Activated CD4-positive, CD25-positive, alpha-beta regulatory T cell (primary cell): ENCODE measurements at places on chromosomes 7 and 10.

DNA sequence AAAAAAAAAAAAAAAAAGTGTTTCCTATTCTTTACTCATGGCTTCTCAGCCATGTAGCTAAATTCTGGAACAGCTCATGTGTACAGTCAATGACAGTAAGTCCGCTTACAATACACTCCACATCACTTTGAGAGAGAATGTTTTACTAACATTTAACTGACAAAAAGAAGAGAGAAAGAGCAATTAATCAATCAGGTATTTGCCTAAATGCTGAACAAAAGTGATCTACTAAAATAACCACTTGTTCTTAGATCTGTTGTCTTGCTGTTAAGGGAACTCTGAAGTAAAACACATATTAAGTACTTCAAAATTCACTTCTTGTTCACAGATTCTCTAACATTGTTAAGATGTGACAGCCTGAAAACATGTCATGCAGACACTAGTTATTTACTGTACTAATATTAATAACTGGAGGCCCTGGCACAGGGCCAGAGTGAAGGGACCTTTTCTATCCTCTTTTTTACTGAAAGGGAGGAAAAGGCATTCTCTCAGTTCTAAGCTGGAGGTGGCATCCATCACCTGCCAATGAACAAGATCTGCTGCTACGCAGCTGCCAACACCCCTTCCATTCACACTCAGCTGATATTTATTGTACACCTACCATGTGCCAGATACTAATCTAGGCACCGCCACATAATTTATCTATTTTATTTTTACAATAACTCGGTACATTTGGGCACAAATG is 72.6 kb downstream of the AHR start:
- no peak for DNase-seq

DNA sequence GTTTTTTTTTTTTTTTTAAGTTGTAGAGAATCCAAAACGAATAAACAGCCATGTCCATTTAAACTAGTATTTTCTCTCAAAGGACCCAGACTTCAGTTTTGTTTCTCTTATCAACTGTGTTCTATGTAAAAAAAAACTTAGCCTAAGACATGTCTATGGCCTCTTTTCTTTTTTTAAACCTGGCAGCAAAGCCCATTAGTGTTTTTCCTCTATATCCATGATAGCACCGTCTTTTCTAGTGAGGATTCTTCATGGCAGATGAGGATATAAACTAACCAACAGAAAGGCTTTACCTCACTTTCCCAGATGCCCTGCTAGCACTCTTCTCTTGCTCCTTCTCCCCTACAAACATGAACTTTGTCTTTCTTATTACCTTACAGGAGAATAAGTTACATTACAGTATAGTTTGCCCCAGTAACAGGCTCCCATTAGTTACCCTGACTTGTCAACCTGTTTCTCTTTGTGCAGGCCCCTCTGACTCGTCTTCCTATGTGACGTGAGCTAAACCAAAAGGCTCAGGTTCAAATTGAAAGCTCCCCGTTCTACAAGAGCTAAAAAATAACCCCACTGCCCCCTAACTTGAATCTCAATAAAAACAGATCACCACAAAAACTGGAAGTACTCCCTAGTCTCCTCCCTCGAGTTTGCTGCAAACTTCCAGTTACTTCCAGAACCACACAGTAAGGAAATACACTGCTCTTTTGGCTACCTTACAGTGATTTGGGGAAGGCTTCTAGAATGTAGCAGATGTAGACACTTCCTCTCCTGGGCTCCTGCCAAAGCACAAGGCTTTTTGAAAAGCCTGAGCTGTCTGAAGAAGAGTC is 20.1 kb downstream of the P4HA1 start:
- no peak for DNase-seq

- DNase-seq: no peak
These were observed 8.2 kb downstream of the RASGEF1A start for GRCh38 chr10:43258562-43259212.

- no peak for DNase-seq
These were observed 52.5 kb upstream of the CAMK2B start for GRCh38 chr7:44377681-44378421.

GRCh38 chr10:68047554-68048327 is 27.3 kb downstream of the HERC4 start:
- no peak for DNase-seq

DNA sequence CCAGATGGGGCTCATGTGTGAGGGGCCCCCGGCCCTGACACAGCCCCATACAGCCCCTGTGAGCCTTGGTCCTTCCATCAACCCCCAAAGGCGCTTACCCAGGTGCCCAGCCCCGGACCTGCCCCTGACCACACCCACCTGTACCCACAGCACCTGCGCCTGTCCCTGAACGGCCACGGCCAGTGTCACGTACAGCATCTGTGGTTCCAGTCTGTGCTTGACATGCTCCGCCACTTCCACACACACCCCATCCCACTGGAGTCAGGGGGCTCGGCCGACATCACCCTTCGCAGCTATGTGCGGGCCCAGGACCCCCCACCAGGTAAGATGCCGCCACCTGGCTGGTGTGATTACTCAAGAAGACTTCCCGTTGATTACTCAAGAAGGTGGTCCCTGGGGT is 33.5 kb downstream of the SH2B2 start:
- no peak for DNase-seq

GRCh38 chr10:57696641-57697040 is 571.1 kb downstream of the IPMK start:
- no peak for DNase-seq

DNA sequence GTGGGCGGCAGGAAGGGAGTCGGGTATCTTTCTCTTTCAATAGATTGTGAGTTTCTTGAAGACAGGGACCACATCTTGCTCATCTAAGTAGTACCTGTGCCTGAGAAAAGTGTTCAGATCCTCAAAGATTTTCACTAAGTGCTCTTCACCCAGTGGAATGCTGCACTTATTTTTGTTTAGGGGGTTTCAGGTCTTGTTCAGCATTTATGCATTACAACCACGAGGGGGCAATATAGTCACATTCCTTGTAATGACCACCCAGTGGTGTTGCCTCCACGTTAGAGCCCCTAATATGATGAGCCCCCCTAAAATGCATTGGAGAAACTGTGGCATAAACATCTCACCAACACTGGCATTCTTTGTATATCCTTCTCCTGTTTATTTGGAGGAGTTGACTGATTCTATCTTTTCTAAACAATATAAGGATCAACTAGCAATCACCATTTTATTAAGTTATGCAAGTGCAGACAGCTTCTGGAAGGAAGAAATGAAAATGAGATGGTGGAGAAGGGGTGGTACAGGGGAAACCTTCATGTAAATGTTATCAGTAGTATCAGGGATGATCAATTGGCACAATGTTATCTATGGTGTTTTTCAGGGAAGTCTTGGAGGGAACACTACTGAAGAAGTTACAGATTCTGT is 3.1 kb upstream of the PAPSS2 start:
- no peak for DNase-seq

DNA sequence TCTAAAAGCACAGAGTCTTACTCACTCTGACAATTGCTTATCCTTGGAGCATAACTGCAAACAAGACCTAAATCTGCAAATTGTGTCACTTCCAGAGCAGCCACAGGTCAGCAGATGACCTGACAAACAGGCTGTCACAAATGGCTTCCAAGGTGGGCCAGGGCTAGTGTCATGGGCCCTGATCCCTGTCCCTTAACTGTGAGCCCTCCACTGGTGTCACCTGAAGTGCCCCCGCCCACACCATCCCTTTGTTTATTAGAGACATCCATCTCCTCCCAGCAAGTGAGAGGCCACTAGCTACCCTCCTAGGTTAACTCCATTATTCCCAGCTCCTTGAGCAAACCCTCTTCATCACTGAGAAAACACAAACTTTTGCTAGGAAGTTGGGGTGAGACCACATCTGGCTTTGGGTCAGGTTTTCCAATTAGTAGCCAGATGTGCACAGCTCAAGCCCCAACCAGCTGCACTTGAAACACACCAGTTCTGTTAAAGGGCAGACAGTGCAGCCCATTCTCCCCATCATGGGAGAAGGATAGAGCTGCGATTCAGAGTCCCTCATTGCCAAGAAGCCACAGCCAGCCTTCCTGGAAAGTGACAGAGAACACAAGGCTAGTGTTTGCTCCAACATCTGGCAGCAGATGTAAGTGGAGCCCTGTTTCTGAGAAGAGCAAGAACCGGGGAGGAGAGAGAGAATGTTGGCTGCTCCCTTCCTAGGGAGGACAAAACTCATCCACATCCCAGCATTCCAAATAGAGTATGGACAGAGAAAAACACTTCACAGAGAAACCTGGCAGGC is 75.7 kb upstream of the NANOS1 start:
- DNase-seq: no peak

DNA sequence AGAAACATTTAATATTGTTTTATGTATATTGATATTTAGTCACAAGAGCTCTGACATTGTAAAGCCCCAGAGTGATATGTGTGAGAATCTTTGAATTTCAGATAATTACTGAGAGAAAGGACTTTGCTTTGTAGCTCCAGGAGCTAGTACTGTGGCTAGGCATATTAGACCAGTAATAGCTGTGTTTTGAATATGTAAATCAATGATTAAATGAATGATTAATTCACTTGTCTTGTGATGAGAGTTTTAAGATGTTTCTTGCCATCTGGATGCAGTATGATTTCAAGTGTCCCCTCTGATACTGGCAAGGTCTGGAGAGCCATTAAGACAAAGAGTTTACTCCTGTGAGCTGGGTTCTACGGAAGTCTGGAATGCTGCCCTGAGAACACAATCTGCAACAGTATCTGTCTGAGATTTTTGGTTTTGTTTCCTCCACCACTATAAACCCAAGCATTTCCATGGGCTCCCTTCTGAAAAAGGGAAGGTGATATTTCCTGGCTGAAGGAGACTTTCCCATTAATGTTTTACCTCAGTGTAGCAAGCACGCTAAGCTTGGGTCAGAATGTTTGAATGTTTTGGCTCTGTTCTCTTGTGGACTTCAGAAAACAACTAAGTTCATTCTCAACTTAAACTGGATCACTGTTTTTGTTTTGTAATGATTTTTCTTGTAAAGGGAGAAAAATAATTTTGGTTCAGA is 61.3 kb upstream of the BICC1 start:
- DNase-seq: no peak

GRCh38 chr10:129385600-129385999 is 81.4 kb upstream of the MGMT start:
- DNase-seq: no peak

DNA sequence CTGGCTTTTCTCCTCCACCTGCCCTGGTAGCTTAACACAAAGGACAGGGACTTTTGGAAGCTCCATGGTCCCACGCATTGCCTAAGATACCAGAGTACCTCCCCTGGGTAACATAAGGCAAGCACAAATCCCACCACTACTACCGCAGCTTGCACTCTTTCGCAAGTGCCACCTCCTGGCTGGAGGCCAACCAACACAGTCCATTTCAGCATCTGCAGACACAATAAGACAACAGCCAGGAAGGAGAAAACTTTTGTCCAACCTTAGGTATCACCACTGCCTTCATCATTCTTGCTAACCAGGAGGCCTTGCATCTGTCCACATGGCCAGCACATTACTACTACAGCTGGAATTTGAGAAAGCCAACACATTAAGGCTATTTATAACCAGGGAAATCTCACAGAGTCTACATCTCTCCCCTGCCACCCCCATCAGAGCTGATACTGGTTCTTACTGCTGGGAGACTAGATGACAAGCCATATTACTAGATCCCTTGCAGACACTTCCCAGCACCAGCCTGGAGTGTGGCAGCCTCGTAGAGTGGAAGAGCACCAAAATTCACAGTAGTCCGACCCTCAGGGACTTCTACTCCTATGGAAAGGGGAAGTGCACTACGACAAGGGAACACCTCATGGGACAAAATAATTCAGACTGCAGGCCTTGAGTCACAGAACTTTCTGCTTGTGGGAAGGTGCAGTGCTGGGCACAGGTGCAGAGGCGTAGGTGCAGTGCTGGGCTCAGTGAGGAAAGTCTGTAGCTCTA is 39.8 kb upstream of the CDK13 start:
- no peak for DNase-seq

DNA sequence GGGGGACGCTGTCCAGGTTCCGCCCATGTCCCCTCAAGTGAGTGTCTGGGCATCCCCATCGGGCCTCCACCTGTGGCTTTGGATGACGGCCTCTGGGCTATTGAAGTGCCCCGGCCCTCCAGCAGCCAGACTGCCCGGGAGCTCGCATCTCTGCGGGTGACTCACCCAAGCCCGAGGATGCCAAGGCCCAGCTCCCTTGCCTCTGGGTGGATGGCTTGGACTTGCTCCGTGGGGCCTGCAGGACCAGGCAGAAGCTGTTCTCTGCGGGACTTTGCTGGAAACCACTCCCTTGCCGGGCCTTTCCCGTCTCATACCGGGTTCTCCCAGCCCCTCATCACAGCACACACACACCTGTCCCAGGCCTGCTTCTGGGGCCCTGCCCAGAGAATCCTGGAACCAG is 22.4 kb downstream of the DPYSL4 start:
- no peak for DNase-seq

DNA sequence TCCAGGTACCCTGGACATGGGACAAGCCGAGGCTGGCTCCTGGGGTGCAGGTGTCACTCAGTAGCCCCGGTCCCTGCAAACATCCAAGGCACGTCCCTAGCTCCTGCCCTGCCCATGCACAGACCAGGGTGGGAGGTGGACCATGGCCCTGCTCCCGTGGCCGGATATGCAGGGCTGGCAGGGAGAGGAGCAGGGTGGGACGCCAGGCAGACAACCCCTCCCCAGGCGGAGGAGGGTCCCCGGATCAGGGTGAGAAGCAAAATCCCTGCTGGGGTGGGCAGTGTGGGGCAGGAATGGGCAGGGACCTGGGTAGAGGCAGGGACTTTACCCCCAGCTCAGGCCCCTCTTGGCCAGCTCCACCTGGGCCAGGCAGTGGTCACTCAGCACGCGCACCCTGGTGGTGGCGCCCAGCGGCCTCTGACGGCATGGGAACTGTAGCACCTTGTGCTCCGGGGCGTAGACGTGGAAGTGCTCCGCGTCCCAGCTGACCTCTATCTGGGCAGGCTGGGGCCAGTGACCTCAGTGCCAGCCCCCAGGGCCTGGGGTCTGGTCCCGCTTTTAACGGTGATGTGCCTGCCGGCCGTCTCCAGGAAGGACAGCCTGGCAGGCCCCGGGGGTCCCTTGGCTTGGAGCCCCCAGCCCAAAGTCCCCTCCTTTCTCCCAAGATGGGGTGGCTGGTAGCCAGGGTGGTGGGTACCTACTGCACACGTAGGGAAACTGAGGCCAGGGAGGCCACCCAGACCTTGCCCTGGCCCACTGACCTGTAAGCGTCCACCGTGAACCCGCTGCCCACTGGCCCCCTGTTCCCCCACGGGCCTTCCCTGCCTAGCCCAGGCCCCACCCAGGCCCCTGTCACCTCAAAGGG is 1.2 kb downstream of the GRIFIN start:
- DNase-seq: no peak

GRCh38 chr10:48477141-48477540 is 127.7 kb downstream of the ARHGAP22 start:
- DNase-seq: no peak
